ENCODE measurements at places on chromosomes 11 and 22. TPM values are rescaled to one million over a fixed set of nuclear protein-coding genes. Genes with fewer than 3 reads are reported as not detected.

Gene ARL14EP
- 33.7 TPM for total RNA-seq

- no peak for DNase-seq
These were observed 681 bp upstream of the ARHGEF12 start for GRCh38 chr11:120335556-120335907.

DNA sequence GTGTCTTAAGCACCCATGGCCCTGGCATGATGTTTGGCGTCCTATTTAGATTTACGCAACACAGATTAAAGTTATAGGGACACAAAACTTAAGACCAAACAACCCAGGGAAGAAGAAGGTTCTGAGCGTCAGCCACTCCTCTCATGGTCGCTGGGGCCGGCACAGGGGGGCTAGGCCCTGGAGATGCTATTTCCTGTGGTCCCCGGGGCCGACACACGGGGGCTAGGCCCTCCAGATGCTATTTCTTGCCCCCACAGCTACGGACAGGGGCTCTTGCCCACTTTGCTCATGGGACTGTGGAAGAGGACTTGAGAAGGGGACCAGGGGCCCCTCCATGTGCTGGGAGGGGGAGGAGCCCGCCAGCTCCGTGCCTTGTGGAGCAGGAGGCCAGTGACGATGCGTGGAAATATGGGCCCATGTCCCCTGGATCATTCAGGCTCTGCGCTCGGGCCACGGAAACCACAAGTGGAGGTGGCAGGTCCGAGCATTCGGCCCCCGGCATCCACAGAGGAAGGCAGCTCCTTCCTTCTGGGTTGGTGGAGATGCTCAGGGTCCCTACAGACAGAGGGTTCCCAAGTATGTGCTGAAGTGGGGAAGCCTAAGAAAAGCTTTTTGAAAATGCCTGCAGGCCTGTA lies 711.1 kb downstream of the BRD1 start:
- DNase-seq, result no peak

GRCh38 chr11:75229466-75229865 lies 11.1 kb upstream of the TPBGL start:
- no peak for DNase-seq

Gene SUSD2
- 0.38 TPM for total RNA-seq

Gene TMEM25
- total RNA-seq, result 30.6 TPM

GRCh38 chr11:13223112-13223511 lies 54.5 kb upstream of the BMAL1 start:
- DNase-seq, result no peak

Gene CRACR2B
- total RNA-seq, result 26.5 TPM

- no peak for DNase-seq
These were observed 49.6 kb downstream of the NUP98 start for GRCh38 chr11:3747704-3748103.

GRCh38 chr22:25569361-25569760 lies 4.9 kb downstream of the GRK3 start:
- no peak for DNase-seq

Gene TMEM45B
- total RNA-seq, result not detected

GRCh38 chr11:133533205-133533604 lies 904 bp upstream of the OPCML start:
- DNase-seq, result no peak

Gene BTBD18
- not detected for total RNA-seq

GRCh38 chr22:43118953-43119458 lies 8.5 kb downstream of the BIK start:
- no peak for DNase-seq

DNA sequence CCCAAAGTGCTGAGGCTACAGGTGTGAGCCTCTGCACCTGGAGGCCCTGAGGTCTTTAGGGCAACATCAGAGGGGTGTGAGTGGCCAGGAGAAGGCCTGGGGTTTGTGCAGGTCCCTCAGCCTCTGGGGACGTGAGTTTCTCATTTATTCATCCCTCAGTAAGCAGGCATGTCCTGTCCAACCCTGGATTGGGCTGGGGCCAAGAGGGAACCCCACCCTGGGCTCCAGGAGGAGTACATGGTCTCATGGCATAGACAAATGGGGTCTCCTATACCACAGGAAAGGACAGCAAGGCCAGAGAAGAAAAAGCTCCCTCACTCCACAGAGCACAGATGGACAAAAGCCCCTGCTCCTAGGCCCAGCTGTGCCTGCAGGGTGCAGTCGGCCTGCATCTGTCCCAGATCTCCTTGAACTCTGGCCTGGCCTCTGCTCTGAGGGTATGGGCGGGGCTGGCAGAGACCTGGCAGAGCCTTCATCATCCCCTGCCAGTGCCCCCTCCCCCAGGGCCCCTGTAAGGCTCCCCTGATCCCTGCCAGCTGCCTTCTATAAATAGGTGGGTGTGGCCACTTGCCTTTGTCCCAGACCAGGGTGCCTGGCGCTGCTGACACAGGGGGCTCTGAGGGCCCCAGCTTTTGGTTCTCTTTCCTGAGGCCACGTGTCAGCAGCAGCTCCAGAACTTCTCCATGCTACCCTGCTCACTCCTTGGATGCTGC lies 34.6 kb downstream of the A4GALT start:
- no peak for DNase-seq

DNA sequence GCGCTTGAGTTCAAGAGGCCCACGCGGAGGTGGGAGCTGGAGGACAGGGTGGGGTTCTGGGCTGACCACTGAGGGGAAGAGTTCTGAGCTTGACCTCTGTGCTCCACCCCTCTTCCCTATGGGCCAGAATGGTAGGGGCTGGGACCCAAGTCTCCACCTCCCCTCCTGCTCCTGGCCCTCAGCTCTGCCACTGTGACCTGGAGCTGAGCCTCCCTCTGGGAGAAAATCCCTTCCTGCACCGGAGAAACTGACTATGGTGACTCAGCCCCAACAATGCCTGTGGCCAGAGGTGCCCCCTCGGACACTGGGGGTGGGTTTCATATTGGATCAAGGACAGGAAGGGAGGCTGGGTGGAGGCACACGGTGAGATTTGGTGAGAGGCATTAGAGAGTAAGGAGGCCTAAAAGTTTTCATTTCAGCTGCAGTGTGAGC lies 23.0 kb downstream of the RELT start:
- peak; percentile 43 for DNase-seq

DNA sequence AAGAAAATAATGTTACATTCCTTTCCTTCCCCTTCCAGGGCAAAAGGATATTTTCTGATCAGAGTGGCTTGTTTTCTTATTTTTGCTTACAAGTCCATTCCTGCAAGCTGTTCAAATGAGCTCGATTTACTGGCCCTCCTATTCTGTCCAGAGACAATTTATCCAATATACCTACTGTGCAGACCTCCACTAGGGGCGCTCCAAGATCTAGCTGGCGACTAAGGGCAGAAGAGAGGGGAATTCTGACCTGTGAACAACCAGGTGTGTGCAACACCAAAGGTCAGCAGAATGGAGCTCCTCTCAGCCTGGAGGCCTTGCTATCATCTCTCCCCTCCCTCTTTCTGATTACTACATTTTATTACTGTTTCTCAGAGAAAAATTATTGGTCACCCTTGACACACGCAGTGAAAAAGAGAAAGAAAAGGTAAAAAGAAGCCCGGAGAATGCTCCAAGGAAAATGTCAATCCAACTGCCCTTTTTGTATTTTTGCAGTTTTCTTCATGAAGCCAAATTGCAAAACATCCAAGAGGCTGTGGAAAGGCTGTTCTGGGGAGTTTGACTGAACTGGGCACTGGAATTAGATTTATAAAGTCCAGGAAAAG lies 3.2 kb downstream of the SEZ6L start:
- peak; percentile 87 for DNase-seq
